ENCODE measurements at places on chromosomes 2 and 18.

- DNase-seq, result no peak
Measured at GRCh38 chr18:70246061-70246466, 40.6 kb upstream of the RTTN start.

- DNase-seq, result no peak
Measured at GRCh38 chr18:23274638-23275482, 139.6 kb downstream of the CABLES1 start.

- no peak for DNase-seq
Measured at GRCh38 chr18:79600141-79600540, 79.5 kb upstream of the CTDP1 start.

DNA sequence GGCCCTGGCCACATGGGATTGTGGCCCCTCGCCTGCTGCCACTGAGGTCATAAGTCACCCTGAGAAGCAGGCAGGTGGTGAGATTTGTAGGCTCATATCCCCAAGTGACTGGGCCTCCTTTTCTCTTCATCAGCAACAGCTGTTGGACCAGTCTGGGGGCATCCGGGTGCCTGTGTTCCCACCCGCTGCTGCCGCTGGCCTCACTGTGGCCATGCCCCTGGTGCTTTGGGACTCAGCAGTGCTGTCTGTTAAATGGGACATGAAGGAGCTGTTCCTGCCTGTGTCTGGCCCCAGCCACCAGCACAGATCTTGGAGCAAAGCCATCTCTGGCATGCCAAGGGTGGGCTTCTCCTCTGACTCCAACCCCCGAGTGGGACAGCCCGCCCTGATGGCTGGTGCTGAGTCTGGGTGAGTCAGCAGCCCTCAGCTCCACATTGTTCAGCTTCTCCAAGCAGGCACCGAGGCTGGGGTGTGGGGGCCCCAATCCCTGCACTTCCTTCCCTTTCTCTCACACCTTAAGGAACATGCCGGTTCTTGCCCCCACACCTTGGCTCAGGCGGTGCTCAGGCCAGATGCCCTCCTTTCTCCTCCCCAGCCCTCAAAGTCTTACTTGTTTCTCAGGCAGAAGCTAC, 207.9 kb downstream of the GLI2 start:
- no peak for DNase-seq

DNA sequence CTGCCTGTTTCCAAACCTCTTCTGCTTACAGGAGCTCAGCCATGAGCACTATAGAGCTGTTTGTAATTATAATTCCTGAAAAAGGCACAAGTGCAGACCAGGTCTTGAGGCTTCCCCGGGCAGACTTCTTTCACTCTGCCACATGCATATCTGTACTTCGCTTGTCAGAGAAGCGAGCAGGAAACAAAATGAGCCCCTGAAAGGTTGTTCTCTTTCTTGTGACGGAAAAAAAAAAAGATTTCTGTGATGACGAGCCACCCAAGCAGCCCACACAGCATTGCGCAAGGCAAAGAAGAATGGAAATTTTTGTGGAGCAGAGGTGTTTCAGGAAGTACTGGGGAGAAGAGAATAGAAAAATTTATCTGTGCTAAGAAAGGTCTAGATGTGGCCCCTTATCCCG, 54.0 kb upstream of the LINC00305 start:
- no peak for DNase-seq

DNA sequence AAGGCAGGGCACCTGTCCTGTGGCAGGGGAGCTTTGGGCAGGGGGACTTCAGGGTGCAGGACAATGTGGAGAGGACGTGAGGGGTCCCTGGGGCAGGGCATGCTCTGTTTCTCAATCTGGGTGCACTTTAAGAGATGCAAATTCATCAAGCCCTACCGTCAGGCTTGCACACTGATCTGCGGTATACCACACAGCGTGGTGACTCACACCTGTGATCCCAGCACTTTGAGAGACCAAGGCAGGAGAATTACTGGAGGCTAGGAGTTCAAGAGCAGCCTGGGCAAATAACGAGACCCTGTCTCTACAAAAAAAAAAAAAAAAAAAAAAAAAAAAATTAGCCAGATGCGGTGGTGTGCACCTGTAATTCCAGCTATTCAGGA, 10.2 kb upstream of the GPC1 start:
- DNase-seq, result no peak

GRCh38 chr2:110876167-110876999, 144.0 kb downstream of the ACOXL start:
- DNase-seq, result no peak

GRCh38 chr2:3617198-3617890, 22.4 kb downstream of the COLEC11 start:
- DNase-seq, result no peak

DNA sequence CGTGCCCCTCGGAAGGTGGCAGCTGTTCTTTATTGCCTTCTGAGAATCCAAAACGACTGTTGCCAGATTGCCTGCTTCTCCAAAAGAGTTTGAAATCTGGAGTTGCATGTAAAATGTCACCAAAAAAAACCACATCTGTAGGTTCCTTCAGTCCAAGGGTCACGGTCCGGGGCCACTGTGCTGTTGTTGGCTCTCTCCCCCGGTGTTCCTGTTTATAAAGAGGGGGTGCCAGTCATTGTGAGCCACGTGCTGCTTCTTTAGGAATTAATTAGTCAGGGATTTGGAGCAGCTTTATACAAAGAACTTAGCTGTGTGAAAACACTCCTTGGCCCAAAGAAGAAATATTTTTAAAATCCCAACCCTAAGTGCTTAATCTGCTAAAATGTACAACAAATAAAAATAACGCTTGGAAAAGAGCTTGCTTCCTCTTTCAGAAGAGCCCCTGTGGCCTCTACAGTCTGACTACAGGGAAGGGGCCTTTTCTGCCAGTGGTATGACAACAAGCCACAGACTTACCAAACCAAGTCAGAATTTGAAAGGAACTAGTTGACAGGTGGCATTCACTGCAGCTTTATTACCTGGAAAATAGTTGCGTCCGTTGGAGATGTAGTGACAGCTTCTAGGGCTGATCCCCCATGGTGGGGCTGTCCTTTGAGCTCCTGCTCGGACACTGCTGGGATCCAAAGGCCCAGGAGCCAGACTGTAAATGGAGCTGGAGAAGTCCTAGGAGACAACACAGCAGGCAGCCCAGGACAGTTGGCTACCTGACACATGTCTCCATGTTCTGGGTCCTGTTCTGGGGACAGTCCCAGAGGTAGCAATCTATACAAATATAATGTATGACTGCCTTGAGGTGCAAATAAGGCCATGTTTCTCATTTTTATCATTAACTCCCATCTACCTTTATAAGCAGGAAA, 84.5 kb upstream of the SLC1A4 start:
- DNase-seq, result no peak

- DNase-seq, result no peak
Measured at GRCh38 chr18:61731693-61732376, 161.0 kb downstream of the RNF152 start.

DNA sequence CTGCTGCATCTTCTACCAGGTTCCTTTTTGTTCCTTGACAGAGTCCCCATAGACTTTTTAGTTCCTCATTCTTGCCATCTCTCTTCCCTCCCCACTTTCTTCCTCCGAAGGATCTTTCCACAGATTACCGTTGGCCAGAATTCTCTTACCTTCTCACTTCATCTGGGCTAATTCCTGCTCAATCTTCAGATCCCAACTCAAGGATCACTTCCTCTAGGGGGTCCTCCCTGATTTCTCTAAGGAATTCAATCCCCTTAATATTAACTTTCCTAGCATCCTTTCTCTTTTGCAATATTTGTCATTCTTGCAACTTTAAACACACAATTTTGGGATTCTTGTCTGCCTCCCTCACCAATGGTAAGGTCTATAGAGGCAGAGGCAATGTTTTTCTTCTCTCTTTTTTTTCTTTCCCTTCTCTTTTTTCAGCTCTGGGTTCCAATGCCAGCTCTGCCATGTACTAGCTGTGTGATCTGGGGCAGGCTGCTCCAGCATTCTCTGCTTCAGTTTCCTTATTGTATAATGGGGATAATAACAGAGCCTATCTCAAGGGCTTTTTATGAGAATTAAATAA, 5.4 kb upstream of the KCNE4 start:
- no peak for DNase-seq

- no peak for DNase-seq
Measured at GRCh38 chr2:146579147-146579930, 1265.5 kb upstream of the ACVR2A start.

- no peak for DNase-seq
Measured at GRCh38 chr2:216446343-216446742, 34.1 kb downstream of the SMARCAL1 start.

- no peak for DNase-seq
Measured at GRCh38 chr2:142445551-142446072, 314.8 kb upstream of the LRP1B start.

Data from stimulated activated CD8-positive, alpha-beta memory T cell treated with anti-CD3 and anti-CD28 coated beads, Interleukin-7, amount 100 ng/mL, for 48 hours (primary cell).